ENCODE measurements at places on chromosomes 3 and 15.

- no peak for DNase-seq
Observed at GRCh38 chr3:158313338-158313927, 203.5 kb downstream of the RSRC1 start.

DNA sequence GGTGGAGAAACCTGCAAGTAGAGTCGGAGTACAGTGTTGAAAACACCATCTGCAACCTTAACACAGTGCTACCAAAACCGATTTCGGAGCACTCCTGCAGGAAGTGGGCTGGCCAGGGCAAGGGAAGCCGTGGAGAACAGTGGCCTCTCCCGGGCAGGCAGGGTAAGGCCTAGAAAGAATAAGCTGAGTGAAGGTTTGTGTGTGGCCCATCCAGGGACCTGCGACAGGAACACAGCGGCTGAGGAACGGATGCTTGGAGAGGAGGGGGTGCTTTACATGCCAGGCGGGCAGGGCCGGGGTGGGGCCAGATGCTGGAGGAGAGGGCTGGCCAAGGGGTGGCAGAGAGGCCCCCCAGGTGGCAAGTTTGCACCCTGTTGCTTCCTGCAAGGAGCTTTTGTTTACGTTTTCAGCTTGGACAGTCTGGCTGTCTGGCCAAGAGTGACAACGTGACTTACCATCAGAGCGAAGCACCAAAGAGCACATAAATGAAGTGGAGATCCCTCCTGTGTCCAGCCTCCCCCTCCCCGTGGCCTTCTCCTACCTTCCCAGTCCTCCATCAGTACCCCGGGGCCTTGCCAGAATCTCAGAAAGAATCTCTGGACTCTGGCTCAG, 156.5 kb downstream of the PGPEP1L start:
- peak; percentile 22 for DNase-seq

GRCh38 chr3:181630853-181631252, 80.9 kb upstream of the SOX2 start:
- no peak for DNase-seq

- DNase-seq: no peak
Observed at GRCh38 chr15:85527895-85528294, 147.5 kb downstream of the AKAP13 start.

- no peak for DNase-seq
Observed at GRCh38 chr3:131540821-131541220, 38.0 kb upstream of the MRPL3 start.

DNA sequence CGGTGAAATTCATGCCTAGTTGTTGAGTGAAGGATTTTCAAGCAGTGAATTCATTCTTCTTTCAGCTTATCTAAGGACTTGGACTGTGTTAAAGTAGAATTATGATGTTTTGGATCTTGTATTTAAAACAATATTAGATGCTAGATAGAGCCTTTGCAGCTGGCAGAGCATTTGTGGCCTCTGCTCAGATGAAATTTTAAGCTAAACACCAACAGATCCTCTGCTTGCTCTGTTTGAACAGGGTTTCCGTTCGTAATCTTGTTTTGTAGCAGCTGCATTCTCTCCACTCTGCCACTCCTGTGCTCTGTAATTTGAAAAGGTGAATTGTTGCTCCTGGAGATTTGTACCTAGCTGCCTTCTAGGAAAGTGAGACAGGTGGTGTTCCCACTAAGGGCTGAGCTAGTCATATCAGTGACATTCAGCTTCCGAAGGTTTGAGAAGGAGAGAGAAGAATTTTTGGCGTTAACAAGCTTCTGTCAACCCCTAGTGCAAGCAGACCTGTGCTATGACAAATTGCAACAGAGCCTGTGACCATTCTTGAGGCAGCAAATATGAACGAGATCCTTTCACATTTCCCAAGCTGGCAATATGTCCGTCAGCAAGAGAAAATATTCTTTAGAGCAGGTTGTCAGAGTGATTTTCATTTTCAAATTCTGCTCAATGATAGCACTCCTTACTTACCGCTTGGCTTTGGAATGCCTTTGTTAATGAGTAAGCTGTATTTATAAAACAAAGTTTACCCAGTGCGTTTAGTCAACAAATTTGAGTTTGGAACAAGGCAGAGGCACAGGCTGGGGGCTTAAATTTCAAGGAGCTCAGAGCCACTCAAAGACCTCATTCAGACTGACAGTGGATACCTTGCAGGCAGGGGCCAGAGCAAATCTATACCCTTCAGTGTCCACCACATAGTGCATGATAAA, 5.3 kb downstream of the CHST2 start:
- DNase-seq: no peak

DNA sequence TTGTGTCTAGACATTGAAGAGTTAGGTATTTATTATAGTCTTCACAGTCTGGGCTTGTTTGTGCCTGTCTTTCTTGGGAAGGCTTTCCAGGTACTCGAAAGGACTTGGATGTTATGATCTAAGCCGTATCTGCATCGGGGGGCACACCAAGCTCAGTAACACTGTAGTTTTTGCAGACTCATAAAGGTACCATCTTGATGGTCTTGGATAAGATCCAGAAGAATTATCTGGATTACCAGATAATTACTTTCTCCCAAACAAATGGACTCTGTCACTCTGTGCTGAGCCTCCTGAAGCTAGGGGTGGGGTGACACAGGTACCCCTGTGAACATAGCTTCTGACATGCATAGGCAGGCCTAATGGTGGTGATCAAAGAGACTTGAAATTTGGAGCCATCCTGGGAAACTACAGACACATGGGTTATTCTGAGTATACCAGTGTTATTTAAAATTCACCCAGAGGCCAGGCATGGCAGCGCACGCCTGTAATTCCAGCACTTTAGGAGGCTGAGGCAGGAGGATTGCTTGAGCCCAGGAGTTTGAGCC, 238.6 kb upstream of the TPM1 start:
- DNase-seq: no peak

- DNase-seq: no peak
Observed at GRCh38 chr3:175059788-175060187, 200.7 kb downstream of the NAALADL2 start.

- DNase-seq: no peak
Observed at GRCh38 chr15:64699751-64700388, 75.5 kb downstream of the RBPMS2 start.

- no peak for DNase-seq
Observed at GRCh38 chr3:172277151-172277652, 171.1 kb downstream of the GHSR start.

DNA sequence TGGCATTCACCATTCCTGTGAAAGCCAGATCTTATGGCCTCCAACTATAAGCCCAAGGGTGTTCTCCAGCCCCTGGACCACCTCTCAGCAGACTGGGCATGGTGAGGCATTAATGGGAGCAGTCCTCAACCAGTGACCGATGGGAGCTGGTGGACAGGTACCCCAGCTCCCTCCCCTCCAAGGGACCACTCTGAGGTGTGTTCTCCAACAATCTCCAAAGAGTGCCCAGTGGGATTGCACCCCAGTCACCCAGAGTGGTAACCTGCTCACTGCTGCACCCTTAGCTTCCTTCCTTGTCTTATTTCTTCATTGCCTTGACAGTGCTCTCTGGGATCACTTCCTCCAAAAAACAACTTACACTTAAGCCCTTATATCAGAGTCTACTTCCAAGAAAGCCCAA, 8.2 kb upstream of the ITGA11 start:
- DNase-seq: no peak

DNA sequence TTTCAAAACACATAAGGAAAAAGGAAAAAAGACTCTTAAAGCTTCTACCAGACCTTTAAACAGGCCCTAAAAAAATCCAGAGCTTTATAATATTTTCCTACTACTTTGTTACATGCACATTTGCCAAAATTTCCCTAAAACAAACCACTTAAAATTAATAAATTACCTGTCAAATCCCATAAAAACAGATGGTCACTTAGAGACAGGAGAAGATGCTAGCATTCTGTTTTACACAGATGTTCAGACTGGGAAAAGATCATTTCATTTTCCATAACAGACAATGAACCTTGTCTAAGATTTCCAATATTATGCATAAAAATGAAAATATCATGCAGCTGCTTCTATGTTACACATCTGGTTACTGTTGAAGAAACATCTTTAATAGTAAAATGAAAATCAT, 66.6 kb downstream of the SUCLG2 start:
- DNase-seq: no peak

- DNase-seq: no peak
Observed at GRCh38 chr3:141469720-141470119, 17.1 kb upstream of the RASA2 start.

- no peak for DNase-seq
Observed at GRCh38 chr3:61582846-61583245, 21.5 kb downstream of the PTPRG start.

GRCh38 chr3:190197346-190197763, 76.7 kb upstream of the P3H2 start:
- no peak for DNase-seq

GRCh38 chr3:183108001-183108449, 8.7 kb upstream of the MCCC1 start:
- DNase-seq: no peak

All from T-helper 22 cell (primary cell).